GM12864 (cell line): ENCODE measurements at places on chromosomes 11 and 22.

DNA sequence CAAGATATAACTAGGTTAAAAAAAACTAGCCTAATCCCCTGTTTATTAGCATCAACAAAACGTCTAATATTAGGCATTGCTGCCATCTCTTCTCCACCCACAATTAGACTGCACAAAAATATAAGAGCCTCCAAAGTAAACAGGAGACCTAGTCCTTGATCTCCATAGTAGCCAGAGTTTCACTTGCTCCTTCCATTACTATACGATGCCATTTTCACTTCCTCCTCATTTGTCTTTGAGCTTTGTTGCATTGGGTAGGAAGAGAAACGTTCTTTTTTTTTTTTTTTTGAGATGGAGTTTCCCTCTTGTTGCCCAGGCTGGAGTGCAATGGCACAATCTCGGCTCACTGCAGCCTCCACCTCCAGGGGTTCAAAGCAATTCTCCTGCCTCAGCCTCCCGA, 42.3 kb upstream of the RDX start:
- no peak for DNase-seq

DNA sequence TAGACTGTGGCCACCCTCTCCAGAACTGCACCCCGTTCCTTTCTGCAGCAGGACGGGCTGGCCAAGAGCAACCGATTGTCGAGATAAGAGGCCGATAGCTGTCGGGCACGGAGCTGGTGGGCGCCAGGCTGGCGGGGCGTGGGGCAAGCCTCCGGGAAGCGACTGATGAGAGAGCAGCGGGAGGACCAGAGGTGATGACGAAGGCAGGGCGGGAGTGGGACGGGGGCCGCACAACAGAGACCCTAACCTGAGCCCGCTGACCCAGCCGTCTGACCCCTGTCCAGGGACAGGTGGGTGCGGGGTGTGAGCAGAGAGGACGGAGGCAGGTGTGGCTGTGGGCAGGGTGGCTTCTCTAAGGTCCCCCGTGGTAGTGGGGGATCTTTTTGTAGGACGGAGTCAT, 7.3 kb upstream of the BRSK2 start:
- DNase-seq, result no peak

DNA sequence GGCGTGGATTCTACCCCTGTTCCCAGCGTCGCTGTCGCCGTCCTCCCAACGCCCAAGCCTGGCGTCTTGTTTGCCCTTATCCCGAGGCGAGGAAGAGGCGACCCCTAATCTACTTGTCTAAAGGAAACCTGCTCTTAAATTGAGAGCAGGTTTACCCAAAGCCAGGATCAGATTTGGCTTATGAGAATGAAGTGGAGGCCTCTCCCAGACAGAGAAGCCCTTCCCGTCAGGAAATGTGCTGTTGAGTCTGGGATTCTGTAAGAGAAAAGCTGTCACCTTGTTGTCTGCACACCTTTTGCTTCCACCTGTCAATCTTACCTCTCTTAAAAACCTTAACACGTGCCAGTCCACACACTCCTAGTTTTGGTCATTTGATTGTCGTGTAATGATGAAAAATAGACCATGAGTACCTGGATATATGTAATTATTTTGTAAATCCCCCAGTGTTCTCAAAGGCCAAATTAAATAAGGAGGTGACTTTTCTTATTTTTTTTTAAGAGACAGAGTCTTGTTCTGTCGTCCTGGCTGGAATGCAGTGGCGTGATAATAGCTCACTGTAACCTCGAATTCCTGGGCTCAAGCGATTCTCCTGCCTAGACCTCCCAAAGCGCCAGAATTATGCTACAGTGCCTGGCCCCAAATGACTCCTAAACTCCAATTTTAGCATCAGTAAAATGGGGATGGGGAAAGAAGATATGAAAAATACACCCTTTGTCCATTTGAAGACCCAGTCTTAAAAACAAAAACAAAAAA, 627 bp downstream of the GTF2H1 start:
- no peak for DNase-seq

GRCh38 chr11:119207415-119207960, 1.3 kb downstream of the CBL start:
- DNase-seq, result no peak

DNA sequence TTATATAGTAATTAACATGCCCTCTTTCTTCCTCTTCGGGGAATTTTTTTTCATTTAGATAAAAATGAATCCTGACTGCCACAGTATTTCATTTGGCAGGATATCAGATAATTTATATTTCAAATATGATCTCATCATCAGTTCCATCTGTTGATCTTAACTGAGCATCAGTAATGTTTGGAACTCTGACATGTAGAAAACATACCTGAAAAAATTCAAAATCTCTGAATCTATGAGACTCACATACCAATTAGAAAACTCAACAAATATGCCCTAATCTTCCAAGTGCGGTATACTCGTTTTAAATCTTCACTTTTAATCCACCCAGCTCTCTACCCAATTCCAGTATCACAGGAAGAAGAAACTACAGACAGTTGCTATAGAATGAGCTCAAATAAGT, 161.9 kb downstream of the MSANTD4 start:
- DNase-seq, result no peak

DNA sequence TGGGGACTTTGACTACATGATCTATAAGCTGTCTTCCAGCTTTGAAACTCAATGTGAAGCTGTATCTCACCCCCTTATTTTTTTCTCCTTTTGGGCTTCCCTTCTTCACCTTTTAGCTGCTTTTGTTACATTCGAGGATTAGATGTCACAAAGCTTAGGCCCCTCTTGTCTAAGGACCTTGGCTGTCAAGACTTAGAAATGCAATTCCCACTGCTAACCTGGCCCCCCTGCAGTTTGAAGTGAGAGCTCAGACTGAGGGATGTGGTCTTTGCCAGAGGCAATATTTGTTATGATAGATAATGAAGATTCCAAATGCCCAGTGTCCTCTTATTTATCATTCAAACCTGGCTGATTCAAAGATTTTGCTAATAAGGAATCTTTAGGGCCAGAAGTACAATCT, 128.3 kb downstream of the ARL14EP start:
- no peak for DNase-seq

GRCh38 chr22:24175160-24175808, 6.0 kb upstream of the SUSD2 start:
- no peak for DNase-seq

- no peak for DNase-seq
These were observed 3.1 kb downstream of the SLC25A22 start for GRCh38 chr11:794766-795633.

GRCh38 chr22:46596819-46597218, 23.4 kb upstream of the GRAMD4 start:
- DNase-seq, result no peak

- no peak for DNase-seq
These were observed 532.9 kb upstream of the B3GAT1 start for GRCh38 chr11:134944986-134945385.

GRCh38 chr11:19889531-19889930, 176.9 kb downstream of the NAV2 start:
- DNase-seq, result no peak

GRCh38 chr11:117443266-117444186, 115.9 kb downstream of the CEP164 start:
- no peak for DNase-seq

DNA sequence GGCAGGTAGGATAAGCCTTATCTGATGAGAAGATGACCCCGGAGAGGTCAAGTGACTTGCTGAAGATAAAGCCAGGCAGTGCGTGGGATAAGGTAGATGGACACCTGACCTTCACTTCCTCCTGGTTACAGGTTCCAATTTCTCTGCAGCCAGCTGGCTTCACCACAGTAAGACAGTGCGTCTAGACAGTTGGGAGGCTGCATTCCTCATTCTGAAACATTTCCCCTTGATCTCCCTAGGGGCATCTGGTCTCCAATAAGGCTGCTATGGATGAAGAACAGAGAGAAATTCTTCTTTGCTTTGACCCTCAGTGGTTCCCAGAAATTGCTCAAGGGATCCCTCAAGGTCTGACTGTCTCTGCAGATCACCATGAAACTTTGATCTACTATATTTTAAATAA, 211.3 kb downstream of the MYO18B start:
- no peak for DNase-seq

DNA sequence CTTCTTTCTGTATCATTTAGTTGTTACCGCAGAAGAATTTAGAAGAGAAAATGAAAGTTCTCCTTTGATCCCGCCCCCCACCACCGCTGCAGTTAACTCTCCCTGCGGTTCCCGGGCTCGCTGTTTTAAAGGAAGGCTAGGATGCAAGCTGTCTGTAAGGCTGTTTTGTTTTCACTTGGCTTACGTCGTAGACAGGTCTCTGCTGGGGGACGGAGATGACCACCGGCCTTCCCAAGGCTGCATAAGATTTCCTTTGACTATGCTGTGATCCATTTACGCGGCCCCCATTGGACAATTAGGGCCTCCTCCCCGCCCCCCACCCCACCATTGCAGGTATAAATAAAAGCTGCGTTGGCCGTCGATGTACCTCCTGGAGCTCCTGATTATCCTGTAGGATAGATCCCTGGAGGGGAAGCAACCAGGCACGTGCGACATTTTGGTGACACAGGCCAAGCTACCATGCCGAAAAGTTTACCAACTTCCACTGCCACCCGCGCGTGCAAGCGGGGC, 1.4 kb upstream of the CPT1A start:
- no peak for DNase-seq
